ENCODE measurements at places on chromosomes 7 and 10.

DNA sequence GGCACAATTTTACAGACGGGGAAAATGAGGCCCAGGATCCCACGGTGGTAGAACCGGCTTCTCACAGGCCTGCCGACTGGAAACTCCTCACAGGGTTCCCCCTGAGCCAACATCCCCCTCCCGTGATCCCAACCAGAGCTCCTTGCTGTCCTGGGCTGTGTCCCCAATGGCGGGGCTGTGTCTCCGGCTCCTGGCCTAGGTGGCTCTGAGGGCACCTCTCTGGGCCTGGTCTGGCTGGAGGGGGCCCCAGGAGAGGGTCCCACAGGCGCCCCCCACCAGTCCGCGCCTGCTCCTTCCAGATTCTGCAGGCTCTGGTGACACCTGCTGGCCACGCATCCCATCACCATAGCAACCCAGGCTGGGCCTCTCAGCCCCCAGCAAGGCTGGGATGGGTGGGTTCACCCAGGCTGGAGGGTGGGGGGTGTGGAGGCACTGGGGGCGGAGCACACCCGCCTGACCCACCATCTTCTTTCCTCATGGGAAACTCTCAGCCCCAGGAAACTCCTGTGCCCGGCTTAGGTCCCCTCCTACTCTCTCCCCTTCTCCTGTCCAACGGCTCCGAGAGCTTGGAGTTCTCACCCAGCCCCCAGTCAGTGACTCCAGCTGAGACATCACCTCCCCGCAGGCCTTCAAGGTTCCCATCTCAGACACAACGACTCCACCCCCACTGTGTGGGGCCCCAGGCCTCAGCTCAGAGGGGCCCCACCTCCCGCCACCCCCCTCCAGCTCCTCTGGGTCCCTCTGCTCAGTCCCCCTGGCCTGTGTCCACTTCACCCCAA, 27.1 kb upstream of the TNRC18 start:
- DNase-seq: peak; percentile 34

- no peak for DNase-seq
These were observed 100.5 kb downstream of the GLRX3 start for GRCh38 chr10:130236711-130237110.

GRCh38 chr10:102773320-102773719, 29.6 kb downstream of the WBP1L start:
- DNase-seq: no peak

- DNase-seq: no peak
These were observed 96.9 kb upstream of the GATA3 start for GRCh38 chr10:7957591-7957990.

- DNase-seq: no peak
These were observed 4.5 kb upstream of the CYTH3 start for GRCh38 chr7:6276911-6277408.

DNA sequence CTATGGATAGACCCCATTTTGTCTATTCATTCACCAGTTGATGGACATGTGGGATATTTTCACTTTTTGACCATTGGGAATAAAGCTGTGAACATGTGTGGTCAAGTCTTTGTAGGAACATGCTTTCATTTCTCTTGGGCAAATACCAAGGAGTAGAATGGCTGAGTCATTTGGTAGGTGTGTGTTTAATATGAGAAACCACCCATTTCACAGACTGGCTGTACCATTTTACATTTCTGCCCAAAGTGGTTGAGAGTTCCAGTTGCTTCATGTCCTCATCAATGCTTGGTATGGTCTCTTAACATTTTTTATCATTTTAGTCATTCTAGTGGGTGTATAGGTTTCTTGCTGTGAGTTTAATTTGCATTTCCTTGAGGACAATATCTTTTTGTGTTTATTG, 124.9 kb upstream of the RHEB start:
- no peak for DNase-seq

GRCh38 chr7:101702362-101702850, 73.3 kb upstream of the MYL10 start:
- DNase-seq: no peak

DNA sequence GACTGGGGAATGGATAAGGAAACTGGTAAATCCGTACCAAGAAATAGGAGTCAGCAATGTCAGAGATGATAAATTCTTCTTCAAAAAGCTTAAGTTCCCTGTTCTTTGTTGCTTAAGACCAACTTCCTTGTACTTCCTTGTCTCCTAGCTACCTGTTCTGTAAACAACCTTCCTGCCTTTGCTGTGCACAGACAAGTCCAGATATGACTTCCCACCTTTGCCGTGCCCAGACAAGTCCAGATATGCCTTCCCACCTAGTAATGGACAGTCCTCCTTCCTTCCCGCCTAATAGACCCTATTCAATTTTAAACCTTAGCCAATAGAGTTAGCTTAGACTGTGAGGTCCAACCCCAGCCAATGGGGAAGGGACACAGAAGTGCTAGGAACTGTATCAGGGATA, 2.5 kb upstream of the ZNF33A start:
- DNase-seq: no peak

- DNase-seq: no peak
These were observed 129.1 kb upstream of the ITGB1 start for GRCh38 chr10:33087152-33087551.

DNA sequence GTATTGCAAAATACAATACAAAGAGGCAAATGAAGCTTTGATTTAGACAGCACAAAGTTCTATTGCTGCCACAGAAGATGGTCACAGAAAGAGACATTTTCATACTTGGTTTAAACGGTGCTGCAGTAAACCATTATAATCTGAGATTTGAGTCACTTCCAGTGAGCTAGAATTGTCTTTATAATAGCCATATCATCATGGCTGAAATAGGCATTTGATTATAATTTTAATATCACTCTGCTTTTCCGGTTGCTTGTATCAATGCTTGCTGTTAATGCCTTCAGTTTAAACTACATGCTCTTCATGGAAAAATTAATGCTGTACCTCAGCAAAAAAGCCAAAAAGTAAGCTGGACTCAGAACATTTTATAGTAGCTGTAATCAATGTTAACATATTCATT, 48.5 kb downstream of the CPEB3 start:
- DNase-seq: no peak

DNA sequence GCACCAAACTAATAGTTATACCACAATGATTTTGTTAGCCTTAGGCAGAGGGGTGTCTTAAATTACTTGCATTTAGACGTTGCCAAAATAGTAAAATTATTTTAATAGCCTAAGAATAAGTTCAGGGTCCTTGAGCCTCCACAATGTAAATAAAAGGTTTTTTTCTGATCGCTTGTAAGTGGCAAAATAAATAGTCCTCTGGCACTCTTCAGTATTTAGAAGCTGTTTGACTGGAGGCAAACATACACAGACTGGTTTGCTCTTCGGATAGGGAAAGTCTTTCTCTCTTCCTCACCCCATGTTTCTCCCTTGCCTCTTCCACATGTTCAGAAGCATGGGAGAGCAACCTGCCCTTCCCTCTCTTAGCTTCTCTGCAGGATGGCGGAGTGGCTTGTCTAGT, 49.5 kb upstream of the FAM180A start:
- no peak for DNase-seq

GRCh38 chr7:111437736-111438135, 124.6 kb downstream of the IMMP2L start:
- DNase-seq: no peak

DNA sequence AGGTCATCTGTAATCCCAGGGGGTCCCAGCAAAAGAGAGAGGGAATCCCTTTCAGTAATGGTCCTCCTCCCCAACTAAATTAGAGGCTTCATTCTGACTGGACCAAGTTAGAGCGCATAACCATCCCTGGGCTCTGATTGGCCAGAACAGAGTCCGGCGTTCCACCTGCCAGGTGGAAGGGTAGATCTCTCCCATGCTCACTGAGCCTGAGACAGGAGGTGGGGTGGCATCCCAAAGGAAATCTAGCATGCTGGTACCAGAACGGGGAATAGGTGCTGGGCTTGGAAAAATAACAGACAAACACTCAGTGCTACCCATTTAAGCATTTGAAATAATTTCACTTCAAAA, 21.0 kb upstream of the TSPAN33 start:
- no peak for DNase-seq

GRCh38 chr10:129365767-129366402, 101.2 kb upstream of the MGMT start:
- DNase-seq: peak; percentile 18

- DNase-seq: no peak
These were observed 52.9 kb downstream of the AUTS2 start for GRCh38 chr7:69651101-69651590.

DNA sequence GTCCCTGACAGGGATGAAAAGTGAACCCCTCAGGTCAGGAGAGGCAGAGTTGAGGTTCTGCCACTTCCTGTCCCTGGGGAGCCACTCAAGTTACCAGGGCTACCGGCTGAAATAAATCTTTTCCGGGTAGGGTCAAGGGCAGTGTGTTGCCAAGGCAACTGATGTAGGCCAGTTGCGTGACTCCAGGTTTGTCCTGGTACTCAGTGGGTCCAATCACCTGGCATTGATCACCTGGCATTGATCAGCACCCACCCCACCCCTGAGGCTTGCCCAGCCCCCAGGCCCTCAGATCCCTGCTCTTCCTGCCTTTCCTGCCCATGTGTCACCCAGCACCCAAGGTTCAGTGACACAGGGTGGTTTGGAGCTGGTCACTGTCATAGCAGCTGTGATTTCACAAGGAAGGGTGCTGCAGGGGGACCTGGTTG, 5.9 kb downstream of the SAP25 start:
- DNase-seq: no peak

- DNase-seq: no peak
These were observed 17.5 kb downstream of the ZNF33A start for GRCh38 chr10:38027986-38028385.

DNA sequence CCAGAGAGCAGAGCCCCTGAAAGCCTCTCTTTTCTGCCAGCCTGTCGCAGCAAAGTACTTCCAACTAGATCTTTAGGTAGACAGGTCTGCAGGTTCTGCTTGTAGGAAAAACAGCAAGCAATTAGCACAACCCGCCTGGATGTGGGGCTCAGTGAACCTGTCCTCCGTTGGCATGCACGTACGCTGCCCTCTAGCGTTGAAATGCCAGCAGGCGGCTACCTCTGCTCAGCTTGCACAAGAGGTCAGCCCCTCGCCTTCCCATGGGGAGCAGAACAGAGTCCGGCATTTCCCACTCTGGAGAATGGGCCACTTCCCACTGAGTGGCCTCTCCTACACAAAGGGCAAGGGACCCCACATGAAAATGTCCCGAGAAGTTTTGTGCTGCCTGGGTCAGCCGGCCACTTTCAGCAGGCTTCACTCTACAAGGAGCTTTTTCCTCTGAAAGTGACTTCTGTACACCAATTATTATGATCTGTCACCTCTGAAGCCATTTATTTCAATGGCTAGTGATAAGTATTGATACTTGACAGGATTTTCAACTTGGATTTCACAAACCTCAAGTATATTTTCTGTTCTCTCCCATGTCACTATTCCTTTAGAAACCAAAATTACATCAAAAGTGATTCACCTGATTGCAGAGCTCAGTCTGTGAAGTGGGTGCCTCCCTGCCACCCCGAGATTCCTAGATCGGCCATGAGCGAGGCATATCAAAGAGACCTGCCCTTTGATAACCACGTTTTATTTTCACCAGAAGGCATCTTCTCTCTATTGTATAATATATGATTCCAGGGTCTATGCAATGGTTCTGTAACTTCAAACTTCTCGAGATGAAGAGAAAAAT, 56.7 kb downstream of the JCAD start:
- peak; percentile 22 for DNase-seq

GRCh38 chr7:149723082-149723767, 50.2 kb downstream of the ZNF467 start:
- no peak for DNase-seq

DNA sequence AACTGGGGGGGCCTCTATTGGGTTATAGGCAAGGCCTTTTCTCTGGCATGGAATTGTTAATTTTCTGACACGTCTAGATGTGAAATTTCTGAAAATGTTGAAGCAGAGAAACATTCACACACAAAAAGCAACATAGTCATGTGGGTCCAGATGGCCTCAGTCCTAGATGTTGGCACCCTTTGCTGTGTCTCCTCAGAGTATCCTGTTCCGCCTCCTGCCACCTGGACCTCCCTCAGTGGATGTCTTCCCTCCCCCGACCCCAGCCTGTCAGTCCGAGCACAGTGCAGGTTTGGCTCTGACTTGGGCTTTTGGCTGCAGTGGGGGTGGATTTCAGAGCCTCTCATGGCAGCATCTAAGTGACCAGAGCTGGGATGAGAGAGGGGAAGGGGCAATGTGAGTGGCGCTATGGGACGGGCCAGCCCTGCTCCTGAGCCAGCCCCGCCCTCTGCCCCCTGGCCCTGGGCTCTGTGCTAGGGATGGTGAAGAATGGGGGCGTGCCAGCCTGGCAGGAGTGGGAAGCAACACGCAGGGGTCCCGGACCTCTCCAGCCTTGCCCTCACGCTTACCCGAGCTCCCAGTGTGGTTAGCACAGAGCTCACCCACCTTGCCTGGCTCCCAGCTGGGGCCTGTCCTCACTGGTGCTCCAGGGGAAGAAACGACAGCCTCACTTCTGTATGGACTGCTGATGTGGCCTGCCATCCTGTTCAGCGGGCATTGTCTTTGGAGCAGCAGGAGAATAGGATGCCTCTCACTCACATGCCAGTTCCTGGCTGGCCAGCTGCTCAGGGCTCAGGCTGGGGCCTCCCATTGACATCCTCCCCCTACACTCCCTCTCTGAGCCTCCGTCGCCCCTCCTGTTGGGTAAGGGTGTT, 6.2 kb downstream of the ATP6V0E2 start:
- no peak for DNase-seq

DNA sequence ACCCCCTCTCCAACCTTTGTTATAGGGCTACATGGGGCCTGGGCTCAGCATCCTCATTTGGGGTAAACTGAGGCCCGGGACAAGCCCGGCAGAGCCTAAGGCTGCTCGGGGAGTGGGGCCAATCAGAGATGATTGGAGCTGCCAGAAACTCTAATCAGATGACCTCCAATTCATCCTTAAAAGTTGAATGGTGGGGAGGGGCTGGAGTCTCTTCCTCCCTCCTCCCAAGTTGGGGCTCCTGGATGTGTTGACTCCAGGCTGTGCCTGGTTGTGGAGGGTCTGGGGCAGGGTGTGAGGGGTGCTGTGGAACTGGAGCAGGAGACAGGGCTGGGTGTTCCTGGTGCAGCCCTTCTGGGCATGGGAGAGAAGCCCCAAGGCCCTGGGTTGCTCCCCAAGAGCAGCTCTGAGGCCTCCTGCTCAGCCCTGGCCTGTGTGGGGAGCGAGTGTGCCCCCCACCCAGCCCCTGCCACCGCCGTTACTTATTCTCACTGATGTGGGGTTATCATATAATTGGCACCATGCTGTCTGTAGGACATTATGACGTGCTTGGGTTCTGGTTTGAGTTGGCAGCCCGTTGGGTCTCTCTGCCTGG, 2.2 kb downstream of the BHLHA15 start:
- no peak for DNase-seq

DNA sequence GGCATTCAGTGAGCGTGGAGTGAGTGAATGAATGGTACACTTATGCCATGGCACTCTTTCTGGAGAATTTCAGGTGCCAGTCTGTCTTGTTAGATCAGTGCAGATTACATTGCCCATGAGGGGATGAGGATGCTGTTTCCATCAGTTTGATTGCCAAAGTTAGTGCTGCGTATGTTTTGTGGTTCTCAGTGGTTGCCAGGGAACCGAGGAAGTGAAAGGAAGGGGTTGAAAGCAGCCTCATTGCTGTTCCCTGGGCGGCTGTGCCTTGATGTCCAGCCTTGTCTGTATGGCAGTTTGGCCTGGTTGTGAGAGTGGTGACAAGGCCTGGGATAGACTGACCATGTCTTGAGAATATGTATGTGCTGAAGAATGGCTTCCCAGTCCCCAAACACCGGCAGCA, 30.2 kb downstream of the WBP1L start:
- DNase-seq: no peak
